ENCODE measurements at places on chromosomes 11 and 22. TPM values are rescaled to one million over a fixed set of nuclear protein-coding genes. Genes with fewer than 3 reads are reported as not detected.

- DNase-seq, result no peak
These were observed 20.0 kb downstream of the DAGLA start for GRCh38 chr11:61700212-61700611.

- DNase-seq, result no peak
These were observed 6.9 kb upstream of the MMP20 start for GRCh38 chr11:102632026-102632425.

DNA sequence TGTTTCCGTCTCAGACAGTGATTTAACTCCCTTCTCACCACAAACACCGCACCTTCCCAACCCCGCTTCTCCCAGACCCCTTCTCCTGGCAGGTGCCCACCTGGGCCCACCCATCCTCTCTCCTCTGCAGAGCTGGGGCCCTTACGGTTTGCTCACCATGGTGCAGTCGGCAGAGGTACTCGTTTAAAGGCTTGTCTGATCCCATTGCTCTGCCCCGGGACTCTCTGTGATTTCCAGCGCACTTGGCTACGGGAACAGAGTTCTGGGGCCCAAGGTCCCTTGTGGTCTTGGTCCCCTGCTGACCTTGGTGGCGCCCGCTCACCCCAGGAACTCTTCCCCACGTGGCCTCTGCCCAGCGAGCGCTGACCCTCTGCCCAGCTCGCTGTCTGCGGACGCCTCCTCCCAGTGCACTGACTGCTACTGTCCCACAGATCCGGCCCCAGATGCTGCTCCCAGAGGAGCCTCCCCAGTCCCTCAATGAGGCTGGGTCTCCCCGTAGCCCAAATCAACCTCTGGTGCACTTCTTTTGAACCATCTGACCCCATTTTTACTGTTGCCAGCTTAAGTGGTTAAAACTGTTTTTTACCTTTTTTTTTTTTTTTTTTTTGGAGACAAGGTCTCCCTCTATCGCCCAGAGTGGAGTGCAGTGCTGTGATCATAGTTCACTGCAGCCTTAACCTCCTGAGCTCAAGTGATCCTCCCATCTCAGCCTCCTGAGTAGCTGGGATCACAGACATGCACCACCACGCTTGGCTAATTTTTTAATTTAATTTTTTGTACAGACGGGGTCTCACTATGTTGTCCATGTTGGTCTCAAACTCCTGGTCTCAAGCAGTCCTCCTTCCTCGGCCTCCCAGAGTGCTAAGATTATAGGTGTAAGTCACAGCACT is 21.3 kb upstream of the CTSD start:
- peak; percentile 9 for DNase-seq

DNA sequence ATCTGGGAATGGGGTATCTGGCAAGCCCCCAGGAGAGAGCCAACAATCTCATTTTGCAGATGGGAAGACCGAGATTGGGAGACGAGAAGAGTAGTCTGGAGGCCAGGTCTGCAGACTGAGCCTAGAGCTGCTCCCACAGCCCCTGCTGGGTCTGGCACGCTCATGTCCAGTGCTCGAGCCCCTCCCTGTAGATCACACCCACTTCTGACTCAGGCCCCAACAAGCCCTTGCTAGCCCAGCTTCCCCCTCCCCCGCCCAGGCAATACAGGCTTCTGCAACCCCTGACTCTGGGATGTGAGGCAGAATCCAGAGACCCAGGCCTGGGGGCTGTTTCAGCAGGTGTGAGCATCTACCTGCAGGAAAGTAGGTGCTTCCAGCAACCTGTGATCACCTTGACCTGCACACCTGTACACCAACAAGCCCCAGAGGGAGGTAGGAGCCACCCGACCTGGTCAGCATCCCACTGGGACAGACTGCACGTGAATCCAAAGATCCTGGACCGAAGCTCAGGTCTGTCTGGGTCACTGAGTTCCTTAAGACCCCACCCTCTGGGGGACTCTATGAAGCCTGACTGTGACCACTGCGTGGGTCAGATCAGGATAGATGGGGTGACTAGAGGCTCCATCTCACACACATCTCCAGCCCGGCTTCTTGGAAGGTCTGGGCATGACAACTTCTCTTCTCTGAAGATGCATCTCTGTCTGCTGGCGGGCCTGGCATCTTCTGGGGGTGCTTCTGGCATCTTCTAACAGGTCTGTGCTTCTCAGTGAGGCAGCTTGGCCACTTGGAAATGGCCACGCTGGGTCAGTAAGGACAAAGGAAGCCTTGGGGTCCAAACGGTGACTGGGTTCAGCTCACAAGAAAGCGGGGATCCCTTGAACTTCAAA is 29.3 kb downstream of the LINC01488 start:
- DNase-seq, result no peak

DNA sequence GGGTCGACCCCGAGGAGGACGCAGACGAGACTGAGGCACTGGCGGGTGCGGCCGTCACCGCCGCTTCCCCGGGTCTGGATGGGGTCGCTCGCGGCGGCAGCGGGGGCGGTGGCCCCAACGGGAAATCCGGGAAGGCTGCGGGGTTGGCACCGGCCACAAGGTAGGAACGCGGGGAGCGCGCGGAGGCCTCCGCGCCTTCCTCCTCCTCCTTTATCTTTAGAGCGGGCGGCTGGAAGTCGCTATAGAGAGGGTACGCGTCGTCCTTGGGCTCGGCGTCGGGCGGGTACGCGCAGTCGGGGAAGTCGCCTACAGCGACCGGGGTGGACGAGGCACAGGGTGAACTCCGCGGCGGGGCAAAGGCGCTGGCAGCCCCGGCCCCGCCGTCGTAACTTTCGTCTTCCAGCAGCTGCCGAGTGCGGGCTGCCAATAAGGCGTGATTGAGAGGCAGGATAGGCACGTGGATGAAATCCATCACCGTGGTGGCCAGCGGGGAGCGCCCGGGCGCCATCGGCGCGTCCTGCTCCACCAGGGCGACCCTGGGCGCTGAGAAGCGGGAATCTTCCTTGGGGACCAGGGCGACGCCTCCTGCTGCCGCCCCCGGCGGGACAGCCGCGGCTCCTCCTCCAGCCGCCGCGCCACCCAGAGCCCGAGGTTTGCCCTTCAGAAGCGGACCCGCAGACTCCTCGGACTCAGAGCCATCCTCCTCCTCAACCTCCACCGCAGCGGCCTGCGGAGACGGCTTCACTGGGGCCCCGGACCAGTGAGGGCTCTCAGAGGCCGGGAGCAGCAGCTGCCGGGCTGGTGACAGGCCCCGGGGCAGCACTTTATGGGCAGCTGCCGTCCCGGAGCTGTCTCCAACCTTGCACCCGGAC is 1.7 kb downstream of the PGR start:
- DNase-seq, result no peak

DNA sequence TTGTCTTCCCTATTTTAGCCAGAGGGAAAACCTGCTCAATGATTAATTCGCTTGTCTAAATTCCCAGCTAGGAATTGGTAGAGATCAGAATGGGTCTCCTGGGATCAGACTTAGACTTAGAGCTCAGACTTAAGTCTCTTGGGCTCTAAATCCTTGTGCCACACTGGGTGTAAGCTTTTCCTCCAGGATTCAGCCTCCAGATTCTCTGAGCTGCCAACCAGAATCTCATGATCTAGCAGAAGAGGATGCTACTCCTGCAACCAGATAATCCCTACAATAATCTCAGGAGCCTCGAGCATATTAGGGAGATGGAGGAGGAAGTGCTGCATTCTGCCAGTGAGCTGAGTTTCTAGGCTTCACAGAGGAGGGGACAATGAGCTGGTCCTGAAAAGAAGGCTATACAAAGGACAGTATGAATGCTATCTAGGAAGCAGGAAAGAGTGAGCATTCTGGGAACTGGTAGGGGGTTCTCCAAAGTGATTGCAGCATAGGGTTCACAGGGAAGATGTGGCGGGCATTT is 211.6 kb upstream of the SESN3 start:
- DNase-seq, result no peak

DNA sequence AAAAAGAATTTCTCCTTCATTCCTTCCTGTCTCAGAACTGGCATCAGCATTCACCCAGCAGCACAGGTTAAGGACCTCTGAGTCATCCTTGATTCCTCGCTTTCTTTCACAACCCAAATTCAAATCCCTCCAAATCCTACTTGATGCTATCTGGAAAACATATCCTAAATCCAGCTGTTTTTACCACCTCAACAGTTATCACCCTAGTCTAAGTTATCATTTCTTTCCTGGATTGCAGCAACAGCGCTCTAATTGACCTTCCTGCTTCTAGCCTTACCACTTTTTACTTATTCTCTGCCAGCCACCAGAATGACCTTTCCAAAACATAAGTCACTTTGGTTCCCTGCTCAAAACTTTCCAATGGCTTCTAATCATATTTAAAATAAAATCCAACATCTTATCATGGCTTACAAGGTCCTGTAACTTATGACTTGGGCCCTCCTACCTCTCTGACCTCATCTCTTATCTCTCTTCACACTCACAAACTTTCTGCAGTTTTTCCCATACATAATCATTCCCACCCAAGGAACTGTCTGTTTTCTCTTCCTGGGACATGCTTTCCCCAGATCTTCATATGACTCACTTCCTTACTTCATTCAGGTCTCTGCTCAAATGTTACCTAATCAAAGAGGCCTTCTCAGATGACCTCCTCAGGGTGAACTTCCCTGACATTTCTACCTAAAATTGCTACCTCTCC is 119.4 kb downstream of the TTC28 start:
- DNase-seq, result no peak

DNA sequence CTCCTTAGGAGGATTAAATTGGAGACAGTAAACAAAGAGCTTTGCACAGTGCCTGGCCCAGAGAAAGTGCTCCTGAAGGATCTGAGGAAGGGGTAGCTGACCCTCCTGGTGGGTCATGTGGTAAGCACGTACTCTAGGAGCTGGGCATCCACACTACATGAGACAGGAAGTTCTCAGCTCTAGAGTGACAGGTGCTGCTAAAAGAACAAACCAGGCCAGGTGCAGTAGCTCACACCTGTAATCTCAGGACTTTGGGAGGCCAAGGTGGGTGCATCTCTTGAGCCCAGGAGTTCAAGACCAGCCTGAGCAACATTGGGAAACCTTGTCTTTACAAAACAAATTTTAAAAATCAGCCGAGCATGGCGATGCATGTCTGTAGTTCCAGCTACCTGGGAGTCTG is 13.1 kb downstream of the SLC43A1 start:
- DNase-seq, result no peak

- DNase-seq, result no peak
These were observed 12.0 kb upstream of the GAB2 start for GRCh38 chr11:78429660-78430059.

GRCh38 chr11:32571039-32571438 is 12.6 kb upstream of the EIF3M start:
- no peak for DNase-seq

- no peak for DNase-seq
These were observed 3.6 kb upstream of the CCND1 start for GRCh38 chr11:69637198-69637940.

DNA sequence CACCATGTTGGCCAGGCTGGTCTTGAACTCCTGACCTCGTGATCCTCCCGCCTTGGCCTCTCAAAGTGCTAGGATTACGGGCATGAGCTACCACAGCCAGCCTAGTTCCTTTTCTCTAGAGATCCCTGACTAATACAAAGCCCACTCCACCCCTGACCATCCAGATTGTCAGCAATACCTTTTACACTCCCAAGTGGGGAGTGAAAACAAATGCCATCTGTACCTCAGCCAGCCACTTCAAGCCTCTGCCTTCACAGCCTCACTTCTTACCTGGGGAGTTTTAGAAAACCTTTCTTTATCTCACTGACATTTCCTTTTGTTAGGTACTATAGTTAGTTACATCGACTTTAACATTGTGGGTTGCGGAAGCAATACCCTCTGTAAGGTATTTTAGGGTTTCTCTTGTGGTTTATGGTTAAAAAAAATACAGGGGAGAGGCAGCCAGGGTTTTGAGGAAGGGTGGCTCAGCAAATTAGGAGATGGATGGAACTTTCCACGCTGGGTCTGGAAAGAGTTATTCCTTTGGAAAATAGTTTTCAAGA is 8.9 kb downstream of the TOM1 start:
- DNase-seq, result no peak

DNA sequence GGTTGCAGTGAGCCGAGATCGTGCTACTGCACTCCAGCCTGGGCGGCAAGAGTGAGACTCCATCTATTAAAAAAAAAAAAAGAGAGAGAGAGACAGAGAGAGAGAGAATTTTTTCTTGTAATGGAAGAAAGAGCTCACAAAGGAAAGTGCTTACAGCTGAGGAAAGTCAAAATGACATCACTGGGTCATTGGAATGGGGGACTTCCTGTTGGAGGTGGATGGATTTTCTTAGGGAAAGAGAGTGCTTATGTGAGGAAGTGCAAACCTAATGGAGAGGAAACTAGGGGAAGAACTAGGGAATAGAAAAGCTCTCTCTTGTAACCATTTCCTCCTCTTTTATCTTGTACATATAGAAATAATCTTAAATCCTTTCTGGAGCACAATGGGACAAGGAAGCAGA is 6.3 kb upstream of the PIWIL4 start:
- DNase-seq, result no peak

- no peak for DNase-seq
These were observed 80.8 kb downstream of the FBLN1 start for GRCh38 chr22:45583504-45583903.

GRCh38 chr11:130051082-130051481 is 18.6 kb upstream of the APLP2 start:
- no peak for DNase-seq

DNA sequence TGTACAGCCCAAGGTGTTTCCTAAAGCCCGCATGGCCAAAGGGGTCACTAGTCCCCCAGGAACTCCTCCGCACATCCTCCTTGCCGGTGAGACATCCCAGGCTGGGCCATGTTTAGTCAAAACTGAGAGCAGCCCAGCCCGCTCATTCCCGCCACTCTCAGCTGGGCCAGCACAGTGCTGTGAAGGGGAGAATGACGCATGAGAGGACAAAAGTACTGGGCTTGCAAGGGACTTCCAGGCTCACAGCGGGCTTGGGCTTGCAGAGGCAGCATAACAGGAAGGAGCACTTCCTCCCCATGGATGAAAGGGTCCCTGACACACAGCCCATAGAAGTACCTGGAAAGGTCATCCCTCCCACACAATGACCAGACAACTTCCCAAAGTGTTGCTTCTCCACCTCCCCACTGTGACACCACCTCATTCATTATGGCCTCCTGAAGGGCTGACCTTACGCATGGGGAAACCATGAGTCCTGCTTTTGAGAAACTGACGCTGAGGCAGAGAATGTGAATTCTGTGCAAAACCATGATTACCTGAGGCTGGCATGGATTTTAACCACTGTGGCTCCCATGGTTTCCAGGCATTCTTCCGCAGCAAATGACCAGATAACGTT is 19.1 kb downstream of the ETS1 start:
- no peak for DNase-seq

Gene OR8D4
- not detected for total RNA-seq

Gene DMC1
- 2.6 TPM for total RNA-seq

Gene KRTAP5-11
- total RNA-seq, result 1.7 TPM

Gene OR6X1
- not detected for total RNA-seq

Gene RBM7
- total RNA-seq, result 13.4 TPM

Gene ZNF202
- total RNA-seq, result 14.9 TPM

Gene TXNRD2
- 38.3 TPM for total RNA-seq

Gene PNPLA3
- 3.2 TPM for total RNA-seq

Gene MICAL2
- total RNA-seq, result 378 TPM

Gene PRG3
- total RNA-seq, result not detected

Gene FOLR2
- 6.1 TPM for total RNA-seq

Gene GLYAT
- 0.84 TPM for total RNA-seq

Gene APLNR
- total RNA-seq, result 51.4 TPM

Measured in dorsolateral prefrontal cortex (tissue), 122 donors.